ENCODE measurements at places on chromosomes 4 and X. TPM values are rescaled to one million over a fixed set of nuclear protein-coding genes. Genes with fewer than 3 reads are reported as not detected.

TCEAL2 gene
- not detected for total RNA-seq

PF4V1 gene
- not detected for total RNA-seq

PTTG2 gene
- 0.66 TPM for total RNA-seq

RBMXL3 gene
- total RNA-seq, result not detected

MAGEA12 gene
- total RNA-seq, result not detected

PNMA3 gene
- 0.67 TPM for total RNA-seq

TXK gene
- 12.5 TPM for total RNA-seq

GYPE gene
- 0.16 TPM for total RNA-seq

TMEM156 gene
- 29.4 TPM for total RNA-seq

GYPB gene
- not detected for total RNA-seq

TRIM75 gene
- not detected for total RNA-seq

DNA sequence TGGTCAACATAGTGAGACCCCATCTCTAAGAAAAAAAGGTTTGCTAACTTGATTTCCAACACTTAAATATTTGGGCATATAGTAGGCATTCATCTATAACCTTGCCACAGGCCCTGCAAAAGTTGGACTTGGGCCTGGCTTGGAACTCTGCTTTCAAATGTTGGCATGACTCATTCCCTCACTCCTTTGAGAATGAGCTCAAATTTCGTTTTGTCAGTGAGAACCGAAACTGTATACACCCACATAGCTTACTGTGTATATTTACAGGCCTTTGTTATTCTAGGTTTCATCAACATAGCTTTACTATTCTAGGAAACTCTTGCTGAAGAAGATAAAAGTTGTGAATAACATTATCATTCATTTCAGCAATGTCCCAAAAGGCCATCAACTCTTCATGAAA, 88.7 kb upstream of the ELOVL6 start:
- no peak for DNase-seq

GRCh38 chr4:86661006-86661405, 66.9 kb downstream of the PTPN13 start:
- no peak for DNase-seq

GRCh38 chr4:83708500-83709175, 172.7 kb downstream of the GPAT3 start:
- DNase-seq, result no peak

DNA sequence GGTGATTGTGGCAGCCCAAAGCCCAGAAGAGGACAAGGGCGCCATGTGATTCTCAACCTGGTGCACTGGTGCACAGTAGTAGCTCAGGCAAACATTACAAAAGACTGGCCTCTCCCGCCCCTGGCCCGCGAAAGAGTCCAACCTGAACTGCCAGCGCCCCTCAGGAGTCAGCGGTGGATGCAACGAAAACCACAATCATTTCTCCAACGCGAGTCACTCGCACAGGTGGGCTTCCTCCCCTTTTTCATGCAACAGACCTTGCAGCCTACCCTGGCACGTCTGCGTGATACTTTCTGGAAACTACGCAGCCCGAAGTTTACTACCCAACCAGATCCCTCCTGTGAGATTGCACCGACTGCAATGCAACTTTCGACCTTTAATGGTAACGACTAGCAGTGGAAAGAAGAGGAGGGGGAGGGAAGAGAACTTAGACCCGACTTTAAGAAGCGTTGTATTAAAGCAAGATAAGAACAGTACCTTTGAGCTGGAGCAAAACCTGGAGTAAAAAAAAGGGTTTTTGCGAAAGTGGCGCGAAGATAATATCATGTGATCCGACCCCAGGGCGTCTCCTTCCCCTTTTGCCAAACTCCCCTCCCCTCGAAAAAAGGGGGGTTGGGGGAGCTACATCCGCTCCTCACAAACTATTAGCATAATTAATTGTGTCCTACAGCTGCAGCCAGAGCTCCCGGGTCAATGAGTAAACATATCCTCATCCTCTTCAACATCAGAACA, 63.3 kb upstream of the CCDC160 start:
- DNase-seq, result peak; percentile 1

DNA sequence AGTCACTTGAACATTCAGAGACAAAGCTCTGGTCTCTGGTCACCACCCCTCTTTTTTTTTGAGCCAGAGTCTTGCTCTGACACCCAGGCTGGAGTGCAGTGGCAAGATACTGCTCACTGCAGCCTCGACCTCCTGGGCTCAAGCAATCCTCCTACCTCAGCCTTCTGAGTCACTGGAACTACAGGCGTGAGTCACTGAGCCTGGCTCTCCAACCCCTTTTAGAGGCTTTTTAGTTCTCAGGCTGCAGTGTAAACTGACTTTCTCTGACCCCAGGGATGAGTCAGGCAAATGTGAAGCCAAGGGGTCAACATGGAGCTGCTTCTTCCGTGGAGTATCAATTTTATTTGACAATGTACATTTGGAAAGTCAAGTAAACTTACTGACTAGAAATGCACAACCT, 229.2 kb downstream of the PTTG2 start:
- no peak for DNase-seq

GRCh38 chrX:86133761-86134160, 14.5 kb upstream of the DACH2 start:
- no peak for DNase-seq

DNA sequence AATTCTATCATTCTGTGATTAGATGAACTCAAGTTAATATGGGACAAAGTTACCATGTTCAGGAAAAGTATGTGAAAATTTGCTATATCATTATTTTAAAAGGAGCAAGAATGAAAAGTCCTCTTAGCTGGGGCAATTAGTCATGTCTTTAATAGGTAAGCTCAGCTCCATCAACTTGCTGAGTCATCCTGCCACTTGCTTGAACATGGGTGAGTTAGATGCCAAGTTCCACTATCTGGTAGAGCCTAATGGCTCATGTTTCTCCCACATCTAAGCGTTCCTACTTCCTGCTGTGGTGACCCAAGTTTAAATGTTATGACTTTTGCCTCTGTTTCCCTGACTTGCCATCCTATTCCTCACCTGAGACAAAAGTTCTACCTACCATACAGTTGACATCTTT, 276.8 kb downstream of the ZNF674 start:
- DNase-seq, result no peak

DNA sequence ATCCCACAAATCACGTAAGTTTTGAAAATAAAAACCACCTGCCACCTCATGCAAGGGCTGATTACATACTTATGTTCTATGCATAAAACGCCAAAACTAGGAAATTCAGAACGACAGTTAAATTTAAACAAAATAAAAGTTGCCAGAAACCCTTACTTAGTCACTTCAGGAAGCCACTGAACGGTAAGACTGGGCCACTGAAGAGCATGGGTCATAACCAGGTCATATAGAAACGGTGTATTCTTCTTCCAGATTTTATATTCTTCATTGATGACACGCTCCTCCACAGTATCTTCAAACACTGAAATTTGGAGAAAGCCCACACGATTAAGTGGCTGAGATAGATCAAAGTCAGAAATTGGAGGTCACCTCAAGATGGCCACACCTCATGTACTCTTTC, 1.2 kb downstream of the RBBP7 start:
- DNase-seq, result no peak

- DNase-seq, result no peak
Observed at GRCh38 chrX:142637206-142637605, 388.5 kb upstream of the SPANXN4 start.

GRCh38 chr4:68872643-68873502, 57.1 kb downstream of the UGT2B10 start:
- no peak for DNase-seq

DNA sequence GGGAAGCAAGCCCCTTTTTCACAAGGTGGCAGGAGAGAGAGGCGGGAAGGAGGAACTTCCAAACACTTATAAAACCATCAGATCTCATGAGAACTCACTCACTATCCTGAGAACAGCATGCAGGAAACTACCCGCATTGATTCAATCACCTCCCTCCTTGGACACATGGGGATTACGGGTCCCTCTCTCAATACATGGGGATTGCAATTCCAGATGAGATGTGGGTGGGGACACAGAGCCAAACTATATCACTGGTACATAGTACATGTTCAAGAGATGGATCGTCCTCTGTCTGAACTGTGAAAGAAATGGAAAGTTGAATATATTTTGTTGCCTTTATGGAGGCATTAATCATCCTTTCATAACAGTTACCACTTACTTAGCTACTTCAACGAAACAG, 12.8 kb downstream of the EREG start:
- DNase-seq, result no peak

DNA sequence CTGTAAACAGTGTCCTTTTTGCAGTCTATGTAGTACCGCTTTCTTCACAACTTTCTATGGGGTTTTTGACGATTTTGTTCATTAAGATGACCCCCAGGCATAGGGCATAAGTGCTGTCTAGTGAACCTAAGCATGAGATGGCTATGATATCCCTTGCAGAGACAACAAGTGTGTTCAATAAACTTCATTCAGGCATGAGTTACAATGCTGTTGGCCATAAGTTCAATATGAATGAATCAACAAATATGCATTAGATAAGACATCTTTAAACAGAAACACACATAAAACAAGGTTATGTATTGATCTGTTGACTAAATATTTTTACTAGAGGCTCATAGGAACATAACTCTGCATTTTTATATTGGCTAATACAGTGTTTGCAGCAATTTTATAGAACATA, 1322.0 kb downstream of the ARAP2 start:
- DNase-seq, result no peak

DNA sequence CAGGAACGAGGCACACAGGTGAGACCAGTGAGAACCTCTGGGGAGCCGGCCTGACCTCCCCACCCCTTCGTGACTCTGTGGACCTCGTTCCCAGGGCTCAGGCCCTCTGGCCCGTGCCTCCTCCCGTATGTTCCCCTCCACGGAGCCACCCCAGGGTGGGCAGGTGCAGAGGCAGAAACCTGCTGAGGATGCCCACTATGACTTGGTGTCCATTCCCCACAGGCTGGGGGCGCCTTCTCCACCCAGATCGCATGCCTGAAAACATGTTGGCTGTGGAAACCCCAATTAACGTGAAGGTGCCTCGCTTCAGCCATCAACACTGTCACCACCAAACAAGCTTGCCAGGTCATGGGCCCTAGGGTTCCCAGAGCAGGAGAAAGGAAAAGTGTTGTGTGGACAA, 27.0 kb downstream of the BLOC1S4 start:
- no peak for DNase-seq

- no peak for DNase-seq
Observed at GRCh38 chrX:151796576-151796975, 62.0 kb downstream of the CNGA2 start.

DNA sequence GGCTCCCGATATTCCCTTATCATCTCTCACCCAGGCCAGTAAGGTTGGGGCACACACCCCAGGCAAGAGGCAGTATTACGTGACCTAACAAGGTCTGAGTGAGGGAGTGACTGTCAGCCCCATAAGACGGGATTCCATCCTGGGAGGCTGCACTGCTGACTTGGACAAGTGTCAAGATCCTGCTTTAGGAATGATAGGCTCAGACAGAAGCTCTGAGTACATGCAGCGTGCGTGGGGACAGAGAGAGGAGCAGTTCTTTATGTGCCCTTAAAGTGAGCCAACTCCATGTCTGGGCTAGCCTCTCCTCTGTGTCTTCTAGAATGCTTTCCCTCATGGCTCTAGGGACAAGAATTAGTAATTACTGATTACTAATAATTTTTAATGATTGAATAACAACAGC, 142.2 kb upstream of the PRPS2 start:
- DNase-seq, result no peak

- DNase-seq, result peak; percentile 17
Observed at GRCh38 chrX:136767104-136767941, 13.4 kb downstream of the ARHGEF6 start.

GRCh38 chr4:188332265-188332664, 193.0 kb downstream of the TRIML1 start:
- DNase-seq, result no peak

- no peak for DNase-seq
Observed at GRCh38 chr4:138800421-138800820, 215.2 kb upstream of the NOCT start.

GRCh38 chr4:74314329-74314728, 6.1 kb downstream of the EPGN start:
- no peak for DNase-seq

GRCh38 chr4:114890773-114891172, 222.6 kb downstream of the NDST4 start:
- DNase-seq, result no peak

DNA sequence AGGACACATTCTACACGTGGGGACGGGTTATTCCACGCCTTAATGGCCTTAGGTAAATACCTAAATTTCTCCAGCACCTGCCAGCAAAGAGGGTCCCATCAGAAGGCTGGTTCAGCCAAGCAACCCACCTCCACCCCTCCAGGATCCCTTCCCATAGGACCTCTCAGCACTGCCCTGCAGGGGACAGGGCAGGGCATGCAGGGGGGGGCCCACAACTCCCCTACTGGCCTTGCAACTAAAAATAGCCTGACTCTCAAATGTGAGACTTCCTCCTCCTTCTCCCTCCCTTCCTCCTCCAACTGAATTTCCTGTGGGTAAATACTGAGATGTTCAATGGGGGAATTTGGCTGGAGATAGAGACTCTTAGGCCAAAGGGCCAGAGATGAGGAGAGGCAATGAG, 6.3 kb downstream of the LAS1L start:
- no peak for DNase-seq

DNA sequence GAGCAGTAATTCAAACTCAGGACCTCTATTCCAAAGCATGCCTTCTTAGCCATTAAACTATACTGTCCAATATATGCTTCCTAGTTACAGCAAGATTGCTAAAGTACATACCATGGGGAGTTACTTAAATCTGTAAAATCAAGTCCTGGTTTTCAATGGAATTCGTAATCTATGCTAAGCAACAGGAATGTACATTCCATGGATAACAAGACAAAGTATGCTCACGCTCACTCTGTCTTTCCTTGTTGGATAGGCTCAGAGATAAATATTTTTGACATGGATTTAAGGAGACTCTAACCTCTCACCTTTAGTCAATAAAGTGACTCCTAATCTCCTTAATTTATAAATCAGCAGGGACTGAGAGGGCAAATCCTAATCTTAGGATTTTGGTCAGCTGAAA, 47.3 kb upstream of the STK26 start:
- DNase-seq, result no peak

- DNase-seq, result no peak
Observed at GRCh38 chr4:158870626-158871334, 102.0 kb downstream of the FNIP2 start.

DNA sequence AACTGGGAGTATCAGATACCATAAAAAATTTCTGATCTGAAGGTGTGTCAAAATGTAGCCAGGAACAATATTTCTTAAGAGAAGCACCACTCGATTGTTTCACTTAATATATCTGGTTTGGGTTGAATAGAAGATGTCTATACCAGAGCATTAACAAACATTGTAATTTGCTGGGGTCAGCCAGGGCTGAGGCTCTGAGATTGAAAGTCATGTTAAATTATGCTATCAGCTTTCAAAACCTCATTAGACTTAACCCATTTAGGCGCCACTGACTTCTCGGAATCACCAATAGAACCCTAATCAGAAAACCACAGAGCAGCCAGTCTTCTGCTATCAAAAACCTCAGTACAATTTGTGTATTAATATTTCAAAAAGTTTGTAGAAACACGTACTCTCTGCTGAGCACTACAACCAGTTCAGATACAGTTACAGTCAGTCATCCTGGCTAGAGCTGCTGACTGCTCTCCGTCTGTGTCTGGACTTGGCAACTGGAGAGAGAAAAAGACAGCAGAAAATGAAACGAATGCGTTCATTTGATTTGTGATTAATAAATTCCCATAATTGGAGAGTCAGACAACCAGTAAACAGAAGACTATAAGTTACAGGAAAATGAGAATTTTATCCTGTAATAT, 848.6 kb upstream of the PABPC4L start:
- DNase-seq, result no peak

Data from activated T-helper 1 cell treated with anti-CD3 and anti-CD28 coated beads, Interleukin-12 subunit alpha, Interleukin-12 subunit beta, Interleukin-2, Interleukin-4 antibody, amounts not matched to agents 30 ng/mL and 10 ng/mL and 1 ng/mL, durations not matched to agents 14 hours and 24 hours and 36 hours (primary cell).